ENCODE measurements at places on chromosomes 11 and 22.

DNA sequence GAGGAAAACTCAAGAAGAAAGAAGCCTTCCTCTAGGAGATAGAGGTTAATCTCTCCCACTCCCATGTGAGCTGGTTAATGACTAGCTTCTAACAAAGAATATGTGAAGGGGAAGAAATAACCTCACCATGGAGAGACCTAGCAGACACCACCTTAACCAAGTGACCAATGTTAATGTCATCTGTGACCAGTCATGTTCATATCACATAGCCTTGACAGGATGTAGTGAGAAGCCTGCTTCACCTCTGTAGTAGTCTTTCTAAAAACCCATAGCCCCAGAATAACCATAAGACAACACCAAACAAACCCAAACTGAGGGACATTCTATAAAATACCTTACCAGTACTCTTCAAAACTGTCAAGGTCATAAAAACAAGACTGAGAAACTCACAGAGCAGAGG, 21.5 kb upstream of the POU2AF1 start:
- no peak for DNase-seq

DNA sequence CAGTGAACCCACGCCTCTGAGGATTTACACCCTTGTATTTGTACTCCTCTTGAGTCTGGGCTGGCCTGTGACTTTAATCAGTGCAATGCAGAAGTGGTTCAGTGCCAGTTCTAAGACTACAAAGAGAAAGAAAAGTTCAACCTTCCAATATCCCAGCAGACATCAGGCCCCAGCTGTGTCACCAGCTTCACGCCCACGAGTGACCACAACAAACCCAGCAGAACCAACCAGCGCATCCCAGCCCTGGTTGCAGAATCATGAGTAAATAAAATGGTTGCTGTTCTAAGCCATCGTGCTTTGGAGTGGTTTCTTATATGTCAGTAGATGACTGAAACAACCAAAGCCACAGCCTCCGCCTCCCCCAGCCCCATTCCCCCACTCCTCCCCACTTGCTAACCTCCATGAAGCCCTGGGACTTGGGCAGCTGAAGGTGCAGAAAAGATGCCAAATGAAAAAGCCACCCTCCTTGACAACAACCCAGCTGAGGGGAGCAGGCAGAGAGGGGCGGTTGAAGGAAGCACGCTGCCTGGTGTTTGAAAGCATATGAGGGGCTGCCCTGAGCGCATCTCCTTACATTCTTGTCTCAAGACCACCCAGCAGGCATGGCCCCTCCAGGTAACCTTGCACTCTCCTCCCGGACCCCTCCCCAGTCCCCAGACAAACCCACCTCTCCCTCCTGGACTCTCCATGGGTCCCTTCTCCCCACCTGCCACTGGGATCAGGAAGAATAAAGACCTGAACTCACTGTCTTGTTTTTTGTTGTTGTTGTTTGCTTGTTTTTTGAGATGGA, 20.9 kb downstream of the TSKU start:
- no peak for DNase-seq

- DNase-seq: no peak
These were observed 135.2 kb upstream of the NCAM1 start for GRCh38 chr11:112826026-112826425.

GRCh38 chr11:18065572-18065971, 19.5 kb upstream of the TPH1 start:
- DNase-seq: no peak

- no peak for DNase-seq
These were observed 87.6 kb upstream of the OR9Q1 start for GRCh38 chr11:57936050-57936418.

- no peak for DNase-seq
These were observed 125.3 kb downstream of the MORC2 start for GRCh38 chr22:30843245-30843644.

DNA sequence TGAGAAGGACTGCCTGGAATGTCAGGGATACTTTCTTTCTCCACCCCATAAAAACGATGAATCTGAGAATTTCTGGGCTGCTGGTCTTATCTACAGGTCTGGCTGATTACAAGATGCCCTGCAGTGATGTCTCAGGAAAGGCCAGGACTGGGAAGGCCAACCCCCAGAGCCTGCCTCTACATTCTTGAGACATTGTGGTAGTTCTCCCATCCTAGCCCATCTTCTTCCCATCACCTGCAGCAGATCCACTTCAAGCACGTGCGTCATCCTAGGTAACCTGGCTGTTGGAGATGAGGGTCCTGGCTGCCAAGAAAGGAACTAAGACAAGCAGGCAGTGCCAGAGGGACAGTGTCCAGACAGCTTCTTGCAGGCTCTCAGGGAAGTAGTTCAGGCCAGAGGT, 44.1 kb upstream of the E2F8 start:
- no peak for DNase-seq

DNA sequence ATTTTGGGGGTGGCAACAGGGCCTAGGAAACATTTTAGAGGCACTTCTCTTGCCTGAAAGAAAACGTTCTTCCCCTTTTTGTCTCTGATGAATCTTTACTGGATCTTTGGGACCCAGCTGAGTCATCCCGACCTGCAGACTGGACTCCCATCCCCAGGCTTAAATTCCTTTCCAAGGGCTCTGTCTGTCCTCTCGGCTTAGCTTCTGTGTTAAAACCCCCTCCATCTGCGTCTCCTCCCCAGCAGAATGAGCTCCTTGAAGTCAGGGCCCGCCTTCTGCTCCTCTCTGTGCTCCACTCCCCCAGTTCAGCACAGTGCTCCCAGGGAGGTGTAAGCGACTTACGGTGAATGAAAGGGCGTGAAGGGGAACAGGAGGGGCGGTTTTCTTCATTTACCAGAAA, 895 bp upstream of the DAGLA start:
- DNase-seq: no peak

DNA sequence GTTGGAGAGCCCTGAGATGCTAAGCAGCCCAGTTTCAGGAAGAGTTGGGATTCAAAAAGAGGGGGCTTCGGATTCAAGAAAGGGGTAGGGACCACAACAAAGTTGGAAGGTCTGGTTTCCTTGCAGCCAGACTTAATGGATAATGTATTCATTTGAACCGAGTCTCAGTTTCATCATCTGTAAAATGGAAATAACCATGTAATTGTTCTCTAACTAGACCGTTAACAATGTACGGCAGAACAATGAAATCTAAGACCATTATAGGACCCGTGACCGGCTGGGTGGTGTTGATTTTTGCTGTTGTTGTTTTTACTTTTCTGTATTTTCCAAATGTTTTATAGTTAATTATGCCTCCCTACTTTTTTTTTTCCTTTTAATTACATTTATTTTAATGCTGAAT, 6.4 kb upstream of the MRPL48 start:
- no peak for DNase-seq
